Nephron progenitor cell (in vitro differentiated cells): ENCODE measurements at places on chromosomes 6 and 20.

GRCh38 chr20:55132523-55132922, 657.1 kb downstream of the DOK5 start:
- no peak for DNase-seq

DNA sequence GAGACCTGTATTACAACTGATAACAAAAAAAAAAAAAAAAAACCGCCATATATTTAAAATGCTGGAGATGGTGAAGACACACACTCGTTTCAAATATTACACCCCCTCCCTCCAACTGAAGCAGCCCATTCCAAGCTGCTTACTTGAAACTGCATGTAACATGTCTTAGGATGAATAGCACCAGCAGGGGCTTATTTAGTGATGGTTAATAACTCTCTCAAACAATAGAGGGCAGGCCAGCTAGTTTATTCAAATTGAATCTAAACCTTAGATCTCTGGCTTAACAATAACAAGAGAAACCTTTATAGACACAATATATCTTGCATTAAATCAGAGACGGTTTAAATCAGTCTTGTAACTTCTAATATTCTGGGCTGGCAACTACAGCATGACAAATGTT, 9.3 kb upstream of the JPH2 start:
- DNase-seq, result no peak

DNA sequence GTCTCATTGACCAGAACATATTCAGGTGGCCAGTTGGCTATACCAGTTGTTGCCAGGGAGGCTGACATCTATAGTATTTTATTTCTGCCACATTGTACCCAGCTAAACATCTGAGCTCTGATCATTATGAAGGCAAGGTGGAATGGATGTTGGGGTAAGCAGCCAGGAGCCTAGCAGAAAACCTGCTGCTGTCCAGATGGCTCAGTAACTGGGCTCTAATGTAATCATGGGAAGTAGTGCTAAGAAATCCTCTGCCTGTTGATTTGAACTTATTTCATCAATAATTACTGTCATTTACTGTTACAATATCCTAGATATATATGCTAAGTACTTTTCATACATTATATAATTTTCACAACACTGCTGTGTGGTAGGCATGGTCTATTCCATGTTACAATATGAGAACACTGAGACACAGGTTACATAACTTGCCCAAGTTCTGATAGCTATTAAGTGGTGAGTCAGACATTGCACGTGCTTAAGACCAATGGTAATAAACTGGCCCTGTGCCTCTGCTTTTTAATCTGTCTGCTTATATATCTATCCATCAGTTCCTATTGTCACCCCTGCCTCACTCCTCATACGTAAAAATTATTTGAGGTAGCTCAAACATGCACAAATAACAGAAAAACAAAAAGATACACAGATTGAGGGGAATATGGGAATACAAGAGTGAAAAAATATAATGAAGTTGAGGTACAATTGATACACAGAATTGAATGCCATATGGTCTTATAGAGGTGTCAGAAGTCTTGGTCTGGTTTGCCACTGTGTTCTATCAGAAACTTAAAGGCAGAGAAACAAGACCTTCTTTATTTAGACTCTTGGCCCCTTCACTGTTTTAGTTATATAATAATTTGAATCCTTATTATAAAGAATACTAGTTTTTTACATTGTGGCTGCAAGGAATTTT, 25.2 kb downstream of the TBPL1 start:
- no peak for DNase-seq

- DNase-seq, result no peak
These were observed 2.3 kb downstream of the FAM184A start for GRCh38 chr6:119076173-119076572.

DNA sequence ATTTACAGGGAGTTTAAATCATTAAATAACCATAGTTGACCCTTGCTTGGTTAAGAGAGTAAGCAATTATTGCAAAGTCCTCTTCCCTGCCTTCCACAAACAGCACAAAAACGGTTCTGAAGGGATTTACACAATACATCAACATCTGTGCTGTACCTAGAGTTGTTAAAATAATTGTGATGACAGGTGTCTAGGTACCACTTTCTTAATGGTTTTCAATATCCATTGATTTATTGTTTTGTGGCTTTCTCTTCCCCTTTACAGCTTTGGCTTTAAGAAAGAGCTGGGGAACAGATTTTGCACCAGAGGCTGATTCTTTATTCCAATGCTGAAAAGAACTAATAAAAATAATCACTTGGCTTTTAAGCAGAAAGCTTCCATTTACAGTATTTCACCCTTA, 598 bp upstream of the SOX4 start:
- no peak for DNase-seq

DNA sequence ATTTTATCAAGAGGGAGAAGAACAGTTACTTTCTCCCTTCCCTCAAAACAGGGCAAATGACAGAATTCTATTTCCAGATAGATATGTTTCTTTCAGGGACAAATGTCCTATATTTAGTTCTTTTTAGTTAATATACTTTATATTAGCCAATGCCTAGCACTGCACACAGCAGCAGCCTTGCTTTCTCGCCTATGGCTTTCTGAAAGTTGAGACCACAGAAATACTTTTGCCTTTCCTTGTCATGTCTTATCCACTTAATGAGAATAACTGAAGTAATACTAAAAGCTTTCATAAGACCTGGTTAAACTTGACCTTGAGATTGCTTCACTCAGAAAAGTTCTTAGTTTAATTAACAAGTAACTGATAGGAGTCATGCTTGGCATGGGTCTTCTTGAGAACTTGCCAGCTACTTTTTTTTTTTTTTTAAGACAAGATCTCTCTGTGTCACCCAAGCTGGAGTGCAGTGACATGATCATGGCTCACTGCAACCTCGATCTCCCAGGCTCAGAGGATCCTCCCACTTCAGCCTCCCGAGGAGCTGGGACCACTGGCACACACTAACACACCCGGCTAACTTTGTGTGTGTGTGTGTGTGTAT, 159.3 kb downstream of the CDKAL1 start:
- no peak for DNase-seq

DNA sequence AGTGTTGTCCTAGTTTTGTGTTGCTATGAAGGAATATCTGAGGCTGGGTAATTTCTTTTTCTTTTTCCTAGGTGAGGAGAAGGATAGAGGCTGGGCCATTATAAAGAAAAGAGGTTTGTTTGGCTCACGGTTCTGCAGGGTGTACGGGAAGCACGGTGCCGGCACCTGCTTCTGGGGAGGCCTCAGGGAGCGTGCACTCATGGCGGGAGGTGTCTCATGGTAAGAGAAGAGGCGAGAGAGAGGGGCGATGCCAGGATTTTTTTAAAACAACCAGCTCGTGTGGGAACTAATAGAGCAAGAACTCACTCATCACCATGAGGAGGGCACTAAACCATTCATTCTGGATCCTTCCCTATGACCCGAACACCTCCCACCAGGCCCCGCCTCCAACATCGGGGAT, 14.2 kb upstream of the NPBWR2 start:
- DNase-seq, result no peak

DNA sequence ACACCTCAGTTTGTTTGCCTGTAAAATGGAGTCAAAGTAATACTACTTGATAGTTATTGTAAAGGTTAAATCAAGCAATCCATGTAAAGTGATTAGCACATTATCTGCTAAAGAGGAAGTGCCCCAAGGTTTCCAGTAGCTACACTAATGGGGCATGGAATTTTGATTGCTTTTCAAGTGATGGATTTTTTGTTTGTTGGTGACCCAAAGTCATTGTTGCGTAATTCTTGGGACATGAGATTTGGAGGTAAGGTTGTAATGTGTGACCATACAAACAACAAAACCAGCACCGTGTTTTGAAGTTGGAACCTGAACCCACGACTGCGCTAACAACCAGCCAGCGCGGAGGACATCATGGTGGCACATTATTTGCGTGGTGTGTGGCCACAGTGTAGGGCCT, 17.2 kb downstream of the SYCP2L start:
- no peak for DNase-seq

- peak; percentile 36 for DNase-seq
These were observed 82.1 kb downstream of the PSMG4 start for GRCh38 chr6:3340894-3341293.

- DNase-seq, result no peak
These were observed 32.1 kb downstream of the HLA-F start for GRCh38 chr6:29755295-29755871.

DNA sequence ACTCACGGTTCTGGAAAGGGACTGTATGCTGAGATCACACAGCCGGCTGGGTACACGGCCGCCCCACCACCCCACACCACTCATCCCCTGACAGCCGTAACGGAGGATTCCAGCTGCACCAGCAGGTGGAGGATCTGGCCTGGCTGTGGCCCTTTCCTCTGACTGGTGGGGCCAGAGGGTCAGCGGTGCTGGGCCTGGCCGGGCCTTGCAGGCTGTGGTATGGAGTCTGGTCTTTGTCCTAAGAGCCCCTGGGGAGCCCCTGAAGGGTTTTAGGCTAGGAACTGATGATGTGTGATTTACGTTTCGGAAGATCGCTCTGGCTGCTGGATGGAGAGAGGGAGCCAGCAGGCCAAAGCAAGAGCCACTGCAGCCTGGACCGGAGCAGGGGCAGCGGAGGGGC, 26.6 kb downstream of the NOL4L start:
- DNase-seq, result peak; percentile 50

GRCh38 chr6:13526357-13526726, 38.9 kb upstream of the GFOD1 start:
- DNase-seq, result no peak

- DNase-seq, result no peak
These were observed 272.8 kb upstream of the SLC35B3 start for GRCh38 chr6:8707956-8708772.

GRCh38 chr6:135256866-135257265, 75.8 kb downstream of the MYB start:
- DNase-seq, result no peak

GRCh38 chr6:16575655-16576054, 185.6 kb downstream of the ATXN1 start:
- DNase-seq, result no peak

GRCh38 chr6:130890521-130890971, 63.3 kb downstream of the SMLR1 start:
- DNase-seq, result no peak

DNA sequence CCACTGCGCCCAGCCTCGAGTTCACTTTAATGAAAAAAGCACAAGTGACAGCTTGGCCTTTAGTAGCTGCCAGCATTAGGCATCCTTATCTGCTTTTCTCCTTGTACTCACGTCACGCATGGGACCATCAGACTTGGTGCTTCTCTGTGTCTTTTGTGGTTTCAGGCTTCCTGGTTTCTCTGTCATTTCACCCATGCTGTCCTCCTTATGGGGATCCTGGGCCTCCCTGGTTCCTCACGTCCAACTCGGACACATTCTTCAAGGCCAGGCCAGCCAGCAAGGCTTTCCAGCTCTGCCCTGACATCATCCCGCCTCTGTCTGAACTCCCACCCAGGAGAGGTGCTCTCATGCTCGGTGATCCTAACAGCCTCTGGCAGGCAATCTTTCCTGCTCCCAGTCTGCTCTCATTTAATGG, 83.2 kb downstream of the TIAM2 start:
- DNase-seq, result peak; percentile 6

- DNase-seq, result no peak
These were observed 2.2 kb downstream of the IFNGR1 start for GRCh38 chr6:137216875-137217553.

- DNase-seq, result no peak
These were observed 8.9 kb upstream of the CHD6 start for GRCh38 chr20:41627001-41627495.

DNA sequence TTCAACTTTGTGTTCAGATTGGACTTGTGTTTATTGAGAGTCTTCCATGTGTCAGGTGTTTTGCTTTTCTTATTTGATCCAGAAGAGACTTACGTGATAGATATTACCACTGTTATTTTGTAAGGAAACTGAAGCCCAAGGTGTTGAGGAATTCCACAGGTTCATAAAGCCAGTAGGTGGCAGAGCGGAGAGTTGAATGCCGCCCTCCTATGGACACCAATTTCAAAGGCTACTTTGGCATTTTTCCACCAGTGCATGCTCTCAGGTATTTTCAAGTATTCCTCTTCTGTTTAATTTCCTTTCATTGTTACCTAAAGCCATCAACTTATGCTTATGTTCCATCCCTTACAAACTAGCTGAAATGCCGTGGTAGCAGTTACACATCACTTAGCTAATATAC, 14.0 kb upstream of the COL10A1 start:
- DNase-seq, result no peak

GRCh38 chr6:16713597-16713996, 47.7 kb downstream of the ATXN1 start:
- no peak for DNase-seq

DNA sequence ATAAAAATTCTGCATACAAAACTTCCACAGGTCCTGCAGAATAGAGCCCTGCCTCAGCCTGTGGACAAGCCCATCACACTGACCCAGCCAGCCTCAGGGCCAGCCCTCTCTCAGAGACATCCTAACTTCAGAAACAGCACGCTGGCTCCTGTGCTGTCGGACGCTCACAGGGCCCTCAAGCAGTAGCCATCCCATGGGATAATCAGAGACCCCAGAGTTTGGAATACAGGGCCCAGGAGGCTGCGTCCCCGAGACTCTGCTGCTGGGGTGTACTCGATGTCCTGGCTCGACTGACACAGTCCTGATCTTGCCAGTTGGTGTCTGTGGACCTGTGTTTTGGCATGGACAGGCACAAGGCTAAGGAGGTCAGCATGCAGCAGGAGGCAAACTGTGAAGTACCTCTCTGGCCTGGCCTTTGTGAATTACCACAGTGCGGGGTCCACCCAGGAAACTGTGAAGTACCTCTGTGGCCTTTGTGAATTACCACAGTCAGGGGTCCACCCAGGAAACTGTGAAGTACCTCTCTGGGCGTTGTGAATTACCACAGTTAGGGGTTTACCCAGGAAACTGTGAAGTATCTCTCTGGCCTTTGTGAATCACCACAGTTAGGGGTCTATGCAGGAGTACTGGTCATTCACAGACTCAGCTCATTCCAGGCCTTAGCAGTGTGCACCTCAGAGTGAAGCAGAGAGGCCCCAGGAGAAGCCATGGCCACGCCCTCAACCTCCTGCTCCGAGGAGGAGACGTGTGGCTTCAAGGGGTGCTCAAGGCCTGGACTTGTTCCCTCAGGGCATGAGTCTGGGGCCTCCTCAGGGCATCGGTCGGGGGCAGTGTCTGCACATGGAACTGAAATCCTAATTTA, 212.4 kb downstream of the SYNDIG1 start:
- no peak for DNase-seq

DNA sequence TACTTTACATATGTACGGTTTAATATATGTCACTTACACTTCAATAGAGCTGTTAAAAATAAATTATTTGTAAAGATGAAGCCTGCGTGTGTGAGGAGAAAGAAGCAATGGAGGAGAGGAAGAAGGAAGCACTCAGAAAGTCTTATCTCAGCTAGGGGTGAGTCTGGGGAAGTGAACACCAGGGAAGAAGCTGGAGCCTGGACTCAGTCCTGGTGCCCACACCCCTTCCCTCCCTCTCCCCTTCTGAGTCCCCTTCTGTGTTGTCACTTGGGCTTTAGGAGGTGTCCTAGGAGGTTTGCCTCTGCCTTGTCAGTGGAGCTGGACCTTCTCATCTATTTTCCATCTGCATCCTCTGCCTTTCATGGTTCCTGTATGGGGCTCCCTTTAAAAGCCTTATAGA, 1.9 kb downstream of the SIRPB2 start:
- DNase-seq, result no peak

- DNase-seq, result no peak
These were observed 50.0 kb upstream of the DTNBP1 start for GRCh38 chr6:15712797-15713196.

GRCh38 chr20:61829526-61829925, 236.2 kb downstream of the TAF4 start:
- no peak for DNase-seq
